ENCODE measurements at places on chromosomes 12 and 14.

DNA sequence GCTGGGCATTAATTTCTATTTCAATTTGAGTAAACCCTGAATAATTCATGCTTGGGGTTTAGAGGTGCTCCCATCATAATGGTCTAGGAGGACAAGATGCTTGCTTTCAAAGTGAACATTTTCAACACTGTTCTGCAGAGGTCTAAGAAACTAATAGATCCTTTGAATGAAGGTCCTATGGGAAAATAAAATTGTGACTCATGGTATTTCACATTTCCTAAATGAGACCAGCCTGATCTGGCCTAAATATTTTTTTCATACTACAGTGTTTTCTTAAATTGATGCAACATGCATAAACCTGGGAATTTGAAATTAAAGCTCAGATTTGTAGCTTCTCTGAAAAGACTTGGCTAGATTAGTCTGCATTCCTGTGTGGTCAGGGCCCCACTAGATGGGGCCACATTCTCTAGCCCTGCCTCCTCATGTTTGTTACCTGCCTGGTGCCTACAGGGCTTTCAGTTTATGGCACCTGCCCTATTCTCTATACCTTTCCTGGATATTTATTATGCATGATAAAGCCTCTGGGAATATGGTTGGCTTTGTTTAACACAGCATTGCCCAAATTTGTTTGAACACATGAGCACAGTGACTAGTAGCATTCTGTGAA is 112.7 kb downstream of the METTL25 start:
- no peak for DNase-seq

DNA sequence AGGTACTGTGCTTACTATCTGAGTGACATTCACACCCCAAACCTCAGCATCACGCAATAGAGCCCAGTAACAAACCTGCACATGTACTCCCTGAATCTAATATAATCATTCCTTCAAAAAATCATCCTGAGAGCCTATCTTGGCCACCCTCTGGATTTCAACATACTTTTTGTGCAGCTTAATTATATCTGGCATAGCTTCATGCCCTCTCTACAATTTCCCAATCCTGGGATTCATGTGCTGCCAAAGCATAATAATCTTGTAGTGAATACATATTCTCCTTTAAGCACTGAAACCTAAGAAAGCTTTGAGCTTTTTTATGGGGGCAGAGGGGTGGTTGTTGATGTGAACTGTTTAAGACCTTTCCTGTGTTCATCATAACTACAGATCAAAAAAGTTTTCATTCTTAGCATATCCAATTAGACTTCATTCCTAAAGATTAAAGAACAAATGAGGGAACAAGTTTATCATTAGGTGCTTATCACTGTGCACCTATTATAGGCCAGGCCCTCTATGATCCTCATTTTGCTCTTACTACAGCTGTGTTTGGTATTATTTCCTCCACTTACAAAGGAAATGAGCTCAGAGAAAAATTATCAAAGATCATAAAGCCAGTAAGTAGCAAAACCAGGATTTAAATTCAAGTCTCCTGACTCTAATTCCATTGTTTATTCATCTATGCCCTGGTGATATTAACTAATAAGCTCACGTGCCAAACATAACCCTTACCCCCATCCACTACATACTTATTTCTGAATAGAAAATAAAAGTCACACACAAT is 51.2 kb downstream of the SINHCAF start:
- no peak for DNase-seq

- DNase-seq = peak; percentile 67
These were observed 87.3 kb upstream of the E2F7 start for GRCh38 chr12:77152623-77153193.

DNA sequence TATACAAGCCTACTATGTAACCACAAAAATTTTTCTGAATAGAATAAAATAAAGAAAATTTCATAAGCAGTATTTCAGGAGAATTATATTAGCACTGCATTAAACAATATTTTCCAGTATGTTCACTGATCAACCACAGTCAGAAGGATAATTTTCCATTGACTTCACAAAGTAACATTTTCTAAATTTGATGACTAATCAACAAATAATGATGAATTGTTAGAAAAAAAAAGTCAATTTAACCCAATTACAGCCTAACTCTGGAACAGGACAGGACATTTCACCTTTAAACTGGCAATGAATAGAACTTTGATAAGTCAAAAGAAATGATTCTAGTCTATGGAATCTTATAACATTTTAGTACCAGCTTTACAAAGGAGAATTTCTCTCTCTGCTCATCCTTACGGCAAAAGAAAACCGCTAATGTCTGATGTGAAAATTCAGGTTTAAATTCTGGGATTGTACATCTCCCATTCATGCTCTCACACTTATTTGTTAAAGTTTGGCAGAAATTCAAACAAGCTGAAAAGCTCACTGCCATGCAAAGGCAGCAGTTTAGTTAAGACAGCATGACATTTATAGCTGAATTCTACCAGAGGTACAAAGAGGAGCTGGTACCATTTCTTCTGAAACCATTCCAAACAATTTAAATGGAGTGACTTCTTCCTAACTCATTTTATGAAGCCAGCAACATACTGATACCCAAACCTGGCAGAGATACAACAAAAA is 84.5 kb downstream of the MDGA2 start:
- no peak for DNase-seq

DNA sequence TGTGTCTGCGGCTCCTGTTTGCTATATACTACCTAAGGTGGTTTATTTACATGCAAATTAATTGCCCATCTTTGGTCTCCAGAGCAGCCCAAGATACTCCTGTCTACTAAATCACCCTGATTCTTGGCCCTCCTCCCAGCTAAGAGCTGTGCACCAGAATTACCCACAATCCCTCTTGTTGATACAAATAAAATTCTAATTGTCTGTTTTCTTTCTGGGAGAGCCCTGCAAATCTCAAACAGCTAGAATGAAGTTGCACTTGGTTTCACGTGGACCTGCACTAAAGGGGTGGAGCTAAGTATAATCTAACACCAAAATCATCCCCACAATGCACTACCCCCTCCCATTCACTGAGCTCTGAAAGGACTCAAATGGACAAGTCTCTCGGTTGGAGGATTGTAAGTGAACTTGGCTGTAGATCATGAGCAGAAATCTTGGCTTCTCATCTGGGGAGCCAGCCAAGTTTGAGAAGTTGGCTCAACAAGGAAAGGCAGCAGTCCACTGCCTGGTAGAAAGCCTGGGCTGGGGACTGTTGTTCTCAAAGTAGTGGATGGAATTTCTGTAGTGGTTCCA is 6.6 kb downstream of the MAX start:
- no peak for DNase-seq
